A549 (cell line): ENCODE measurements at places on chromosomes 2 and 18.

DNA sequence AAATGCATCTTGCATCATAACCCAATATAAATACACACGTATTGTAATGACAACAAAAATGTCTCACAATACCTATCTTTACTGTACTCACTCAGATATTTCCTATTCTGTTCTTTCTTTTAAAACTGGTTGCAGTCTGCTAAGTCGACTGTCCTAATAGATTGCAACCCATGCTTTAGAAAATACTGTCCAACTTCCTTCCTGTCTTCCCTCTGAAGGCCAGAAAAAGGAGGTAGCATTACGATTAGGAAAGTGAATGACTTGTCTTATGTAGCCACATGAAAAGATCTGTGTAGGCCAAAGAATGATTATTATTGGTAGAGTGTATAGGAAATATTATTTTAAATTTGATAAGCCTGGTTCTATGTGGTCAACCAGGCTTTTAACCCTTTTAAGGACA, 134.1 kb downstream of the FAM210A start:
- no peak for DNase-seq

GRCh38 chr2:170039401-170040172, 138.4 kb upstream of the MYO3B start:
- DNase-seq = no peak

- no peak for DNase-seq
Measured at GRCh38 chr2:128797937-128798336, 479.3 kb upstream of the HS6ST1 start.

DNA sequence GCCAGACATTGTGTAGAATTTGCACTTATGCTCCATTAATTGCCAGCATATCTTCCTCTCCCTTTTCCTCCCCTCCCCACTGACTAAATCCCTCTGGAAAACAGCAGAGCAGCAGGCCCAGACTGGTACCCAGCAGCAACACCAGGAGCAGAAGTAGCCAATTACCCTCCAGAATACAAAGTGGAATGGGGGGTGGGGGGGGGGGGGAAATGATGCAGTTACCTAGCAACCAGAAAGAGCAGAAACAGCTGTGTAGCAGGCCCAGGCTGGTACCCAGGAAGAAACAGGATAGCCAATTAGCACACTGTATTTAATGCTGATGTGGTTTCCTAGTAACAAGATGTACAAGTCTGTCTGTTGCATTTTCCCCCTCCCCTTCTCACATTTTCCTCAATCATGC, 52.3 kb downstream of the KLF7 start:
- no peak for DNase-seq

DNA sequence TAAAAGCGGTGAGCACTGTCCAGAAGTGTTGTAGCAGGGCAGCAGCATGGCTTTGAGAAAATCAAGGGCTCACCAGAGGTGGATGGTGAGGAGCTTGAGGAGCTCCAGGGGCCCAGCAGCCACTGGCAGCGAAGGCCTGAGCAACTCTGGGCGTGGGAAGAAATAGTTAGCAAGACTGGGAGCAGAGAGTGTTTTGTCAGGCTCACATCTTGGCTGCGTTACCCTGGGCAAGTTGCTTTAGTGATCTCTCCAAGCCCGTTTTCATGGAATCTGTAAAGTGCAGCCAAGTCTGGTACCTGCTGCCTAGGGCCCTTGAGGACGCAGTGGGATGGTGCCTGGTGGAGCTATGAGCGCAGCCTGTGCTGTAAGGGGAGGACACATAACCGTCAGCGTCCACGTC, 78.3 kb downstream of the SH3BP4 start:
- DNase-seq = no peak

DNA sequence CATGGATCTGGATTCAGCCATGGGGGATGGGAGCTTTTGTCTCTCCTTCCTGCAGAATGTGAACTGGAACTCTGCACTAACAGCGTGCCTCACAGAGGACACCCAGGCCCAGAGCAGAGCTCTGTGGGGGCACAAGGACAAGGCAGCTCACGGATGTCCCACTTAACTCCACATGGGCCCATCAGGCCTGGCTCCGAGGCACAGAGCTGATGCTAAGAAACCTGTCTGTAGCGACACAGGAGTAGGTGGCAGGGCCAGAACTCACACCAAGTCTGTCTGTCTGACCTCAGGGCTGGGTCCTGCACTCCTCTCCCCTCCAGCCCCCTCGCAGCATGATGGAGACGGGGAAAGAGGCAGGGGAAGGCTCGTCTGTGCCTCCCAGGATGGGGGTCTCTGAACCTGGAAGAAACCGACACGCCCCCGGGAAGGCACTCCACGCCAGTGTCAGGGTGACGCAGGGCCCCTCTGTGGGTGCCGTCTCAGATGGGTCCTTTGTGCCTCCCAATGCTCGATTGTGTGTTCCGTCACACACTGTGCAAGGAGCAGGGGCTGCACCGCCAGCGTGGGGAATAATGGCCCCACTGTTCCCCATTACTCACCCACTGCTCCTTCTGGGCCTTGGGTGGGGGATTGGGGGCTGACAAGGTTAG, 36.6 kb downstream of the FAM178B start:
- DNase-seq = no peak

DNA sequence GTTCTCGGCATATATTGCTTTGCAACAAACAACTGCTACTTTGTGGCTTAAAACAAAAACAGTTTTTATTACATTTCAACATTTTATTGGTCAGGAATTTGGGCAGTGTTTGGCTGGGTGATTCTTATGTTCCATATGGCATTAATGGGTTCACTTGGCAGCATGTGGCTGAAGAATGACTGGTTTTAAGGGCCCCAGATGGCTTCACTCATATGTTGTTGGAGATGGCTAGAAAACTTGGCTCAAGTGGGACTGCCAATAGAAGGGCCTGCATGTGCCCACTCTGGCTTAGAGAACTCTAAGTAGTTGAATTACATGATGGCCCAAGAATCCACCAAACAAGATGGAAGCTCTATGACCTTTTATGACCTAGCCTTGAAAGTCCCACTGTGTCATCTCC, 86.1 kb downstream of the FASTKD2 start:
- DNase-seq = no peak

DNA sequence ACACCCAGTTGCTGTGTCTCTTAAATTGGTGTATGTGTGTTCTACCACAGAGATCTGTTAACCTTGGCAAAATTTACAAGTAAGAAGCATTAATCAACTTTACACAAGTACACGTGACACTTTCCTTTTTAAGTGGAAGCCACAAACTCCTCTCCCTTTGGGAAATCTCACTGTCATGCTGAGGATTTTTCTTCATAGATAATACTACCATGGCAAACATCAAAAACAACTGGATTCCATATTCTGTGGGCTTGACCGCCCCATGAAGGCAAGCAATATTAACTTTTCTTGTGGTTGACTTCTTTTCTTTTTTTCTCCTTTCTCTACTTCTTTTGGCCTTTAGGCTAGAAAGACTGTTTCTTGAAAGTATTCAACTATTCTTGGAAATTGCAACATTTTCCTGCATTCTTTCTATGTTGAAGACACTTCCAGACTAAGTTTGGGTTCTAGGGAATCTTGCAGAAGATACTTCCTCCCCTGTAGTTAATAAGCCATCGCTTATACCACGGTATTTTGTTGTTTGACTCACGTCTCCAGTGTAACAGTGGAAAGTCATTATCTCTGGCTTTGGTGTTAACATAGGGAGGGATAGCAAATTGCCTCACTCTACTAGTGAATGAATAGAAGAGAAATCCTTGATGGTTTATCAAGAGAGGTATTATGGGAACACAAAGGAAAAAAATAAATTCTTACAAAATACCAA, 79.5 kb downstream of the SLC8A1 start:
- DNase-seq = no peak

- DNase-seq = no peak
Measured at GRCh38 chr2:150477347-150477746, 10.1 kb downstream of the RND3 start.

- no peak for DNase-seq
Measured at GRCh38 chr2:233803994-233804393, 25.9 kb downstream of the MROH2A start.

GRCh38 chr2:37992601-37993000, 67.5 kb downstream of the RMDN2 start:
- no peak for DNase-seq

- no peak for DNase-seq
Measured at GRCh38 chr18:57533006-57533867, 53.3 kb downstream of the FECH start.

GRCh38 chr2:120745420-120746111, 9.9 kb downstream of the GLI2 start:
- DNase-seq = no peak

GRCh38 chr2:158553257-158553656, 96.5 kb downstream of the PKP4 start:
- DNase-seq = no peak

- no peak for DNase-seq
Measured at GRCh38 chr18:2883076-2883735, 36.4 kb downstream of the EMILIN2 start.

DNA sequence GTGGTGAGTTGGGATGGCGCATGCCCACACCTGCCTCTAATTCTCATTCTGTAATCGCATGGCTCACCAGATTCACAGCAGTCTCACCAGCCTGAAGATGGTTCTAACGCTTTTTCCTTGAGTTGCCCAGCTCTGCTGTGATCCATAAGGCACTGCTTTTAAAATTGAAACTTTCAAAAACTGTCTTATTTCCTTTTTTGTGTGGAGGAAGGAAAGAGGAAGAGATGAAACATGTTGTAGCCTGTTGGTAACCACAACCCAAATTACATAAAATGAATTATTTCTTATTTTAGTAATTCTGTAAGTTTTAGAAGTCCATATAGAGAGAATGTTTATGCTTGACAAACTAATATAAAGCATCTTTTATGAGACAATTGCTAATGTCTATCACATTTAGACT, 165.4 kb downstream of the RBM43 start:
- no peak for DNase-seq

GRCh38 chr18:21241301-21242048, 557 bp upstream of the GREB1L start:
- DNase-seq = no peak

GRCh38 chr2:143453981-143454511, 324.8 kb downstream of the ARHGAP15 start:
- DNase-seq = no peak

DNA sequence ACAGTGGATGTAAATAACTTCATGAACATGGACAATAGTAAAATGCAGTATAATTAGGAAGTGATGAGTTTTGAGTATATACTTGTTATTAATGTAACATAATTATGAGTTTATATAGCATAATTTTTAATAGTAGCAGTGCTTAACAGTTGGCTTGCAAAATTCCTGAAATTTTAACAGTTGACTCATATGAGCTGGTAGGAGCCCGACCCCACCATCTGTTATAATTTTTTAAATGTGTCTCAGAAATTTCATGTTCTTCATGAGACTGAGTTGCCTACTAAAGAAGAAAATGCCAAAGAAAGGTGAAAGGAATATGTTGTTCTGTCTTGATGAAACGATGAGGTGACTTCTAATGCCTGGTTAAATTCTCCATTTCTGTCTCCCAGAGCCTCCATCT, 62.6 kb downstream of the ITGB1BP1 start:
- no peak for DNase-seq

GRCh38 chr18:23701017-23701416, 11.8 kb downstream of the LAMA3 start:
- no peak for DNase-seq

- DNase-seq = no peak
Measured at GRCh38 chr2:72097276-72097675, 50.4 kb downstream of the CYP26B1 start.

GRCh38 chr2:194002699-194003368, 1654.2 kb upstream of the SLC39A10 start:
- DNase-seq = no peak

DNA sequence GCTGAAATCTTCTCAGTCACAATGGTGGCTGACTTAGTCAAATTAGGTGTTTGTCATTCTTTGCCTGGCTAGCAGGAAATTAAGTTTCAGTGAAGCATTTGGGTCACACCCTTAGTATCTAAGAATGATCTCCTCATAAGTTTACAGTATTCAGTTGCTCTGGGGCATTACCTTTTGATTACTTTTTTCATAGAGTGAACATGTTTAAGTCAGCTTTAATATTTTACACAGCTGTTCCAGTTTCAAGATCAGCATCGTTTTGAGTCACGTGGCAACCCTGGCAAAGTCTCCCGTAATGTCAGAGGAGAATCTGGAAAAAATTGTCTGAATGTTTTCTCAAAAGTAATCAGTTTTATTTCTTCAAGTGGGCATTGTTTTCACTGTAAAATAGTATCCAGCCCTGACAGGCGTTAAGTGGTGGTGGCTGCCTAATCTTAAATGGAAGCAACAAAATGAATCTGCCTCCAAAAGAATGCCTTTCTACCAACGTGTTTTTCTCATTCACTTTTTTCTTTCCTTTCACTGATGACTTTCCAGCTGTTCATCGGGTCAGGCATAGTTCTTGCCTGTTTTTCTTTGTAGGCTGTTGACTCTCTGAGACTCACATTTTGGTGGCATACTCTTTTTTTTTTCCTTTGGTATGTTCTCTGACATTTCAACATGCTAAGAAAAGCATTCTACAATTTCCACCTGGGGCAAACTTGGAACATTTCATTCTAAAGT, 319.6 kb upstream of the TCF4 start:
- DNase-seq = no peak

GRCh38 chr2:159225025-159226016, 61.2 kb downstream of the WDSUB1 start:
- no peak for DNase-seq

- no peak for DNase-seq
Measured at GRCh38 chr2:200255549-200255948, 50.9 kb upstream of the SPATS2L start.

DNA sequence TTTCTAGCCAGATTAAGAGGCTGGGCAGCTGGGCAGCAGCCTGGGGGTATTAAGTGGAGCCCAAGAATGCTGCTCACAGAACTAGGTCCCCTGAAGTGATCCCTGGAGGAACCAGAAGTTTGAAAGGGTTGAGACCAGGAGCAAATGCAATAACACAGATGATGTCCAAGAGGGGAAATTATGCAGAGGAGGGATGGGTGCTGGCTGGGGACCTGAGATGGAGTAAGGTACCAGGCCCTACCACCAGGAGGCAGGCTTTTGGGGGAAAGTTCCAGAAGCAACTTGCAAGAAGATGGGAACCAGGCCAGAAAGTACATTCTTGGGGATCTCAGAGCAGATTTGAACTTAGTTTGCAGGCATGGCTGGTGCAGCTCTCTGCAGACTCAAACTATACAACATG, 175.1 kb downstream of the NCK2 start:
- DNase-seq = peak; percentile 22

GRCh38 chr2:219440388-219441256, 6.0 kb downstream of the SPEG start:
- peak; percentile 14 for DNase-seq

- DNase-seq = no peak
Measured at GRCh38 chr2:179787601-179788000, 73.8 kb downstream of the ZNF385B start.
